Hematopoietic multipotent progenitor cell treated with erythropoietin and hydrocortisone succinate and interleukin-3 and kit ligand, for 4 days (in vitro differentiated cells): ENCODE measurements at places on chromosomes 12 and 14.

DNA sequence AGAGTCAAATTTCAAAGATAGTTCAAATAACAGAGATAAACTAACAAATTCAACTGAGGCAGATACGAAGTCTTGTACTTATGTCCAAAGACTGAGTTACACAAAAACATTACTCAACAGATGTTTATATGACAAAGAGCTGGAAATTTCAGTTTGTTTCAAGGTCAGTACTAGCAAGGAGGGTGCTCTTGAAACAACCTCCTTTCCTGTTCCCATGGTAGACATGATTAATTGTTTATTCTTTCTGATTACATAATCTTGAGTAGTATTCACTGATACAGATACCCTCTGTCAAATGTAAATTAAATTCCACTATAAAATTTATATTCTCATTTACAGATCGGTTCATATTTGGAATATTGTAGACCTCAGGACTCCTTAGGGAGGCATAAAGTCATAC is 23.4 kb downstream of the TSPAN8 start:
- DNase-seq = no peak

- DNase-seq = no peak
Measured at GRCh38 chr12:106710143-106710893, 64.2 kb upstream of the RIC8B start.

- no peak for DNase-seq
Measured at GRCh38 chr12:115412831-115413230, 728.9 kb upstream of the TBX3 start.

DNA sequence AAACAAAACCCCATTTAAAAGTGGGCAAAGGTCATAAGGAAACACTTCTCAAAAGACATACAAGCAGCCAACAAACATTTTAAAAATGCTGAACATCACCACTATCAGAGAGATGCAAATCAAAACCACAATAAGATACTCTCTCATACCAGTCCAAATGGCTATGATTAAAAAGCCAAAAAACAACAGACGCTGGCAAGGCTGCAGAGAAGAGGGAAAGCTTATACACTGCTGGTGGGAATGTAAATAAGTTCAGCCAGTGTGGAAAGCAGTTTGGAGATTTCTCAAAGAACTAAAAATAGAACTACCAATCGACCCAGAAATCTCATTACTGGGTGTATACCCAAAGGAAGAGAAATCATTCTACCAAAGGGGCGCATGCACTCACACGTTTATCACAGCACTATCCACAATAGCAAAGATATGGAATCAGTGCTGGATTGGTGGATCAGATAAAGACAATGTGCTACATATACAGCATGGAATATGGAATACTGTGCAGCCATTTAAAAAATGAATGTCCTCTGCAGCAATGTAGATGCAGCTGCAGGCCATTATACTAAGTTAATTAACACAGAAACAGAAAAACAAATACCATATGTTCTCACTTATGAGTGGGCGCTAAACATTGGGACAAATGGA is 102.1 kb upstream of the DAAM1 start:
- DNase-seq = no peak

GRCh38 chr12:62211510-62211909 is 48.7 kb upstream of the USP15 start:
- DNase-seq = peak; percentile 91

DNA sequence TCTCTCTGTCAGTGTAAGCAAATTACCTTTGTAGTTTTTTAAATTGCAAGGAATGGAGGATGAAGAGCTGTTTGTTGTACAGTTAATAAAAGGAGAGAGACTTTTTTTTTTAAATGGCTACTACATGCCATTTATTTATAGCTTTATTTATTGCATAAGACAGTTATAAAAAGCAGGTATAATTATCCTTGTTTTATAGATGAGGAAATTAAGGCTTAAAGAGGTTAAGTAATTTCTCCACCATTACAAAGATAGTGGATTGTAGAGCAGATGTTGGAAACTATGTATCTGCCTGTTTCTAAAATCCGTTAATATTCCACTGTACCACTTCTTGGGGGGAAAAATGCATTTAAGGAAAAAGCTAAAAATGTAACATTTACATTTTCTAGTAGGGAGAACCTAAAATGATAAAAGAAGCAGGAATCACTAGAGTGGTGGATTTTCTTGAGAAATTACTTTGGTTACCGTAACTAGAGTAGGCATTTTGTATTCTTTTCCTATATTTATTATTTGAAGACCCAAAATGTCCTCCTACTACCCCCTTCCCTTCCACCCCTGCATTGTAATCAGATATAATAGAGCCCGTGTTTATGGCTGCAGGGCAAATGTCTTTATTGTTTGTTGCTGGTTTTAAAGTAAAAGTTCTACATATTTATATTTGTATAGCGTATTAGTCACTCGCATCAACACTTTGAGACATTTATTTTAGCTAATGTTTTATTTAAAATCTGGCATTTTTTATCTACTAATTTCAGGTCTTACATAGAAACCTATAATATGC is 2.3 kb downstream of the SNAPC1 start:
- DNase-seq = no peak

- DNase-seq = no peak
Measured at GRCh38 chr14:72700338-72701236, 193.3 kb downstream of the DPF3 start.

- DNase-seq = no peak
Measured at GRCh38 chr12:95261109-95261508, 43.5 kb downstream of the VEZT start.

DNA sequence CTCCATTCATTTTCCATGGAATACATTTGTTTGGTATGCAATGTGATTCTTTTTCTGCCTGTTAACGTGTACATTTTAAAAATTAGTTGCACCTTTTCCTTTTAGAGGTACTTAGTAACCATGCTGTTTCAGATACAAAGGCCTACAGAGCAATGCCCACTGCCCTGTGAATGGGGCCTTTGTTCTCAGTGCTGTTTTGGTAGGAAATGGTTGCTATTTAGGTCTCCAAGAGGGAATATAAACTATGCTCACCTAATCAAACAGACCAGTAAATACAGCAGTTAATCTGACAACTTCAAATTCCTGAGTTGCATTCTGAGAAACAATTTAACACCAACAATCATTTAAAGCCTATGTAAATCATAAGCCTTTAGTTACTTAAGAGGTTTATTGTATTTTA is 188.7 kb downstream of the BCAT1 start:
- no peak for DNase-seq

- no peak for DNase-seq
Measured at GRCh38 chr12:23473071-23473470, 476.4 kb downstream of the SOX5 start.

GRCh38 chr14:65750906-65751305 is 338.4 kb downstream of the FUT8 start:
- no peak for DNase-seq

DNA sequence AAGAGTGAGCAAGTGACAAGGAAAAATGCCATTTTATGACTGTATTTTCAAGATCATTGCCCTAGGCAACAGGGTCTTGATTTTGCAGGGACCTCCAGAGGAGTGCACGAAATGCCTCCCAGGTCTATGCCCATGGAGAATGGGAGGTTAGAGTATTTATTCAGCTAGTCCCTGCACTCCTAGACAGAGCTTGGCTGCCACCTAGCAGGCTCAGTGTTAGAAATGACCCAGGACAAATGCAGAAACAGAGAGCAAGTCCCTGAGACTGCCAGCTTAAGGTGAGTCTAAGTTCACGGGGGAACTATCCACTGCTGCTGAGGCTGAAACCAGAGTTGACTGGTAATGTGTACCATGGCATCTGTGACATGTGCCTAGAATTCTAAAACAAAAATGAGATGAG is 506.4 kb downstream of the MED13L start:
- no peak for DNase-seq

GRCh38 chr14:72775923-72776554 is 117.9 kb downstream of the DPF3 start:
- no peak for DNase-seq

DNA sequence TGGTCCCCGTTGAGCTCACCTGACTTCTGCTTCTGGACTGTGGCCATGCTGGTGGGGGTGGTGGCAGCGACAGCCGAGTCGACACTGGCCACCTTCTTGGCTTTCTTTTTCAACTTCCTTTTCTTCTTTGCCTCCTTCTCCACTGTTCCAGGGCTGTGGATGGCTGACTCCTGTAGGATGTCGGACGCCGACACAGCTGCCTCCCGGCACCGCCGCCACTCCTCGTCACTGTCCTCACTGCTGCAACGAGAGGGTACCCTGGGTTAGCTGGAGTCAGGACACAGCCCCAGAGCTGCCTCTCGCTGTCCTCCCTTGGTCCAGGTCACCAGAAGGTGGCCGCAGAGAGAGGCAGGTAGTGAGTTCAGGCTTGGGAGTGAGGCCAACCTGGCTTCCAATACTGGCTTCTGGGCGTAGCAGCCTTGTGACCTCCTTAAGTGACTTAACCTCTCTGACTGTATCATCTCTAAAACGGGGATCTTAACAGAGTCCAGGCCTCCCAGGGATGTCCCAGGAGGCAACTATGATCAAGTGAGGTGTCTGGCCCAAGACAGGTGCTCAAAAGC is 12.0 kb downstream of the C12orf43 start:
- DNase-seq = no peak

GRCh38 chr12:1795221-1795784 is 25.1 kb upstream of the LRTM2 start:
- DNase-seq = no peak

DNA sequence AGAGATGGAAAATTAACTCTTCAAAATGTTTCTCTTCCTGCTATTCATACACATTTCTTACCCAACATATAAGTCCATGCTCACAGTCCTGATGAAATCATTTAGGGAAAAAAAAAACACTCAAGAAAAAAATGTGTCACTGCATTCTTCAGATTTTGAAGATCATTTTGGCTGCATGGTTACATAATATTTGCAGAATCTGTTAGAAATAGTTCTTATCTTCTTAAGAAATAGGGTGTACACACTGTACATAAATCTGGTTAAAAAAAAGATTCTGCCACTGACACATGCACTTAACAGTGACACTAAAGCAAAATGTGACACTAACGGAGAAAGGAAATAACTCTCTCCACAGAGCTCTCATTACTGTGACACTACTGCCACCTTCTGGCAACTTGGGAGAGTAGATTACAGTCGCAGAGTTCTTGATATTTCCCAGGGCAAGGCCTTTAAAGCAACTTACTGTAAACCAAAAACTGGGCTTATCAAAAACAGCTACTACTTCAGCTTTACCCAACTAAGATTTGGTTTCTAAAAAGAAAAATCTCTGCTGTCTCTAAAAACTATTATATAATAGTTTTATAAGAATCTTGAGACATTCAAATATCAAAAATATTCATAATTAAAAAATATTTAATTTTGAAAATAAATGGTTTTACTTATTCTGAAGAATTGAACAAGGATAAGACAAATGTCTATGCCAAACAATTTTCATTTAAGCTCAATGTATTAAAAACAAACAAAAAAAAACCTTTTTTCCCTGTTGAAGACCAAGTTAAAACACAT is 65.0 kb downstream of the SETD3 start:
- DNase-seq = peak; percentile 93

GRCh38 chr14:28831126-28831525 is 64.5 kb downstream of the FOXG1 start:
- DNase-seq = no peak

- peak; percentile 20 for DNase-seq
Measured at GRCh38 chr12:92218394-92219077, 72.9 kb upstream of the BTG1 start.

GRCh38 chr12:13126494-13126893 is 23.0 kb upstream of the GSG1 start:
- peak; percentile 9 for DNase-seq

GRCh38 chr12:15088105-15088504 is 115.3 kb downstream of the PDE6H start:
- DNase-seq = no peak

- DNase-seq = no peak
Measured at GRCh38 chr14:39310051-39310450, 76.3 kb downstream of the MIA2 start.

- DNase-seq = no peak
Measured at GRCh38 chr14:75915045-75915444, 66.8 kb downstream of the TGFB3 start.

- peak; percentile 74 for DNase-seq
Measured at GRCh38 chr14:64549791-64550620, at the start of gene PPP1R36. TSS of gene PPP1R36 (plus strand) at chr14:64549961. CDS start at chr14:64549998, 37 bp downstream.

- no peak for DNase-seq
Measured at GRCh38 chr14:94176808-94177207, 2.7 kb downstream of the PPP4R4 start.

- DNase-seq = no peak
Measured at GRCh38 chr12:19144287-19144686, 14.8 kb downstream of the PLEKHA5 start.

GRCh38 chr12:64116969-64117368 is 105.1 kb downstream of the KICS2 start:
- no peak for DNase-seq

DNA sequence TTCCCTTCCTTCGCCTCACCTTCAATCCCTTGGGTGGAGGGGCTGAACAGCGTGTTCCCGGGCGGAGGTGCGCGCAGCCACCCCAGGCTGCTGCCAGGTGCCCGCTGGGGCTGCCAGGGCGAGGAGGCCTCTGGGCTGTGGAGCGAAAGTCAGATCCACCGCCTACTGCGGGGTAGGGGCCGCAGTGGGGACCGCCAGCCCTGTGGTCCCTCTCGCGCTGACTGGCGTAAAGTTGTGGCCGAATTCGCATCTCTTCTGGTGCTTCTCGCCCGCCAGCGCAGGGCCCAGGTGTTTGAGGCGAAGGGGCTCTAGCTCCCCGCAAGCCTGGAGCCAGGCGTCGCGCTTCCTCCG is 6.9 kb upstream of the HOXC4 start:
- DNase-seq = no peak

- no peak for DNase-seq
Measured at GRCh38 chr12:8546591-8546990, 5.9 kb upstream of the CLEC4E start.

DNA sequence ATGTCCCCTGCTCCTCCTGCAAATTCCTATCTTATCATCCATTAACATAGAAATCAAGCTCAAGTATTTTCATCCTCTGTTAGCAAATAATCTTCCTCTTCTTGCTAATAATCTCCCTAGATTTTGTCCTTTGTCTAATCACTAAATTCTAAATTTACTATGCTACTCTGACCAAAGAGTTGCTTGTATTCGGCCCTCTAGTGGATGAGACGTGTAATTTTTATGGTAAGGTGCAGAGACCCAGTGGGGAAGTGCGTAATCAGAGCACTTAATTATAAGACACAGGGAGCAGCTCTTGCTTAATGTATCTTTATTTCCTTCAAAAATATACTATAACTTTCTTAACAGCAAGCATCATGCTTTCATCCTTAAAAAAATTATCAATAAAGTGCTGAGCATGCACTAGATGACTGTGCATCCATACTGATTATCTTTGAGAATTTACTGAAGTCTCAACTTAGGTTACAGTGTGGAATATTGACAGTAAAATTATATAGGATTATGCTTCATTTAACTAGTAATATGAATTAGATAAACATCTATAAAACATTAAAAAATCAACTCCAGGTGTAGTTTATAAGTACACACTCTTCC is 212.6 kb downstream of the SLC16A7 start:
- DNase-seq = peak; percentile 78

DNA sequence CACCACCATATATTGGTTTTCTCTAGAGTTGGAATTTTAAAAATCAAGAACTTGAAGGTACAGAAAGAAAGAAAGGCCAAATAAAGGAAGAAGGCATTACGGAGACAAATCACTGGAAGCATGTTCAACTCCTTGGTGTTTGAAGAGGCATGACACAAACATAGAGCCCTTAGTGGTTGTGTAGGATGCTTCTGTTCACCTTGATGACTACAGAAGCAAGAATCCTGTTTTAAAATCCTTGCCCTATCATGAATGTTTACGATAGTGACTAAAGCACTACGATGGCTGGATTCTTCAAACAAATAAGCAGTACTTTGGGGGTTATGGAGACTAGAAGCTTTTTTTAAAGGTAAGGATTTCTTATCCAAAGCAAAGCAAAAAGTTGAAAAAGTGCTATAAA is 10.3 kb upstream of the ISM2 start:
- DNase-seq = no peak
